ENCODE measurements at places on chromosomes 13 and 19.

- DNase-seq = peak; percentile 90
Measured at GRCh38 chr13:98484289-98485219, 92.4 kb downstream of the STK24 start.

- no peak for DNase-seq
Measured at GRCh38 chr13:43936647-43937046, 56.9 kb downstream of the LACC1 start.

GRCh38 chr13:34039678-34040077 lies 221.7 kb downstream of the RFC3 start:
- no peak for DNase-seq

DNA sequence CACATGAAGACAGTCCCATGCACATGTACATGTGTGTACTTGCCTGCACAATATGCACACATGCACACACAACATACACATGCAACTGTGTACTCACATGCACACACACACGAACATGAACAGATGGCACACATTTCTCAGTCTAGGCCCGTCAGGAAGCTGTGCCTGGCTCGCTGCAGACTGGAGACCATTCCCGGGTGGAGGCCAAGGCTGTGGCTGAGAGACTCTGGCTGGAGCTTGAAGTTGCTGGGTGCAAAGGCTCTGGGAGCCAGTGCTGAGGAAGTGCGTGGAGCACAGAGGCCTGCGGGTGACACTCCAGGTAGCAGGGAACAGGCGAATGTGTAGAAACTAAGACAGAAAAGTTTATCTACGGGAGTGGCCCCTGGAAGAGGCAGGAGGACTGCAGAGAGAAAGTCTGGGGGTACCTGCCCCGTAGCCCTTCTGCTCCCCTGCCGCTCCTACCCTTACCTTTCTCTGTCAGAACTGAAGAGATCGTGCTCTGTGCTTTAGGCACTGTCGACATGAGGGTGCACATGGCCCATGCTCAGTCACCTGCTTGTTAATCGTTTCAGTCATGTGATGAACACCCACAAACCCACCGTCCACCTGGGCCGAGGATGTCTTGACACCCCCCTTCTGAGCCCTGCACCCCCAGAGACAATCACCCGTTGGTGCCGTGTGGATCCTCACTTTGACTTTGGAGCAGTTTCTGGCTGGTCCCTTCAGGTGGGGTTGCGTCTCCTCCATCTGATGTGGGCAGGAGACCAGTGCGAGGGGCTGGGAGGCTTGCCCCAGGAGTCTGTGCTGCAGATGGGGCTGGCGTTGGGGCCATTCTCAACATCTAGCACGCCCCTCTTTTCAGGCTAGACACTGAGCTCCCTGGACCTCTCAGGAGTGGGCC lies 69.4 kb downstream of the TEX29 start:
- DNase-seq = no peak

DNA sequence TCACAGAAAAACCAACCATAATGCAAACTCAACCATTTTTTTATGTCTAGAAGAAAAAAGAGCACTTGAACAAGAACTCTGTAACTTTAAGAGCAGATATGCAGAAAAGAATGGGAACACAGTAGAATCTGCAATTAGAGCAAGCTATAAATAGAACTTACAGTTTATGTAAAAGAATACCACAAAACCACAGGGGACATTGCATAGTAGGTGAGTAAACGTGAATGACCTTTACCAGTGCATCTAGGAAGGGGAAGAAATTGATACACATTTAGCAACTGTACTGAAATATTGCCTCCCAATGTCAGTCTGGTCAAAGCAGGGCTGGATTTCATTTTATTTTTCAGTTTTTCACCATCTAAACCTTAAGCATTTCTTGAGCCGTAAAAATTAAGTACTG lies 242.2 kb upstream of the EDNRB start:
- peak; percentile 93 for DNase-seq

DNA sequence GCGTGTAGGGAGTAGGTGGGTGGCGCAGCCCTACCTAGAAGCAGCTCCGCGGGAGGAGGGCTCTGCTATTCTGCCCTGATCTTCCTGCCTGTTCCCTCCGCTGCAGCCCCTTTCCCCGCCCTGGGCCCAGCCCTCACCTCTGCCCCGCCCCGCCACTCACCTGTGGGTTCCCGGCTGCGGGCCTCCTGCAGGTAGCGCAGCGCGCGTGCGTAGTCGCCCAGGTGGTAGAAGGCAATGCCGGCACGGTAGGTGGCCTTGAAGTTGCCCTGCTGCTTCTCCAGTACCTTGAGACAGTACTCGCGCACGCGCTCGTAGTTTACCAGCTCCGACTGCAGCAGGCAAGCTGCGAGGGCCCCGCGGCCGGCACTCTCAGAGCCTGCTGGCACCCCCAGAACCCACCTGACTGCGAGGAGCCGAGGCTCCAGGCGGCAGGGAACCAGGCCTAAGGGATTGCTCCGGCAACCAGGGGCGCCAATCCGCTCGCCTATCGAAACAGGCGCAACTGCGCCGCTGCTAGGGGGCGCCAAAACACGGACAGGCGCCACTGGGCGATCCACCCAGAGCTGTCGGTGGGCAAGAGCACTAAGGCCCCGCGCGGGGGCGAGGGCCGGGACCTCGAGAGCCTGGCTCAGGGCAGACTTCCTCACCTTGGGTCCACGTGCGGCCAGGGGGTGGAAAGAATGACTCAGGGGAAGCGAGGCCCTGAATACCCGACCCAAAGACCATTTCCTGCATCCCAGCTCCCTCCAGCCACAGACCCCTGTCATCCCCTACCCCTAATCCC lies 965 bp downstream of the TTC9B start:
- DNase-seq = no peak

- DNase-seq = no peak
Measured at GRCh38 chr13:26836626-26837025, 76.0 kb upstream of the GPR12 start.

GRCh38 chr13:50241479-50241878 lies 226.2 kb downstream of the KCNRG start:
- DNase-seq = no peak

- no peak for DNase-seq
Measured at GRCh38 chr13:51155776-51156515, 44.9 kb upstream of the C13orf42 start.

GRCh38 chr13:113528813-113529180 lies 38.3 kb upstream of the DCUN1D2 start:
- DNase-seq = no peak

DNA sequence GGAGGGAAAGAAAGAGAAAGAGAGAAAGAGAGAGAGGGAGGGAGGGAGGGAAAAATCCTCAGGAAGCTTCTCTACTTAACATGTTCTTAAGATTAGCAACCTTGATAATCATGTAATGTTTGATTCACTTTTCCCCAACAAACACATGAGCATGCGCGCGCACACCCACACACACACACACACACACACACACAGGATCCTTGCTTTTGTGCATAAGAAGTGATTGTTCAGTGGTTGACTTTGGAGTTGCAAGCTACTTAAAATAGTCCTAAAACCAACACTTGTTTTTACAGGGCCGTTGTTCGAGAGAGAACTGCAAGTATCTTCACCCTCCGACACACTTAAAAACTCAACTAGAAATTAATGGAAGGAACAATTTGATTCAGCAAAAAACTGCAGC lies 100.0 kb upstream of the RAP2A start:
- no peak for DNase-seq

DNA sequence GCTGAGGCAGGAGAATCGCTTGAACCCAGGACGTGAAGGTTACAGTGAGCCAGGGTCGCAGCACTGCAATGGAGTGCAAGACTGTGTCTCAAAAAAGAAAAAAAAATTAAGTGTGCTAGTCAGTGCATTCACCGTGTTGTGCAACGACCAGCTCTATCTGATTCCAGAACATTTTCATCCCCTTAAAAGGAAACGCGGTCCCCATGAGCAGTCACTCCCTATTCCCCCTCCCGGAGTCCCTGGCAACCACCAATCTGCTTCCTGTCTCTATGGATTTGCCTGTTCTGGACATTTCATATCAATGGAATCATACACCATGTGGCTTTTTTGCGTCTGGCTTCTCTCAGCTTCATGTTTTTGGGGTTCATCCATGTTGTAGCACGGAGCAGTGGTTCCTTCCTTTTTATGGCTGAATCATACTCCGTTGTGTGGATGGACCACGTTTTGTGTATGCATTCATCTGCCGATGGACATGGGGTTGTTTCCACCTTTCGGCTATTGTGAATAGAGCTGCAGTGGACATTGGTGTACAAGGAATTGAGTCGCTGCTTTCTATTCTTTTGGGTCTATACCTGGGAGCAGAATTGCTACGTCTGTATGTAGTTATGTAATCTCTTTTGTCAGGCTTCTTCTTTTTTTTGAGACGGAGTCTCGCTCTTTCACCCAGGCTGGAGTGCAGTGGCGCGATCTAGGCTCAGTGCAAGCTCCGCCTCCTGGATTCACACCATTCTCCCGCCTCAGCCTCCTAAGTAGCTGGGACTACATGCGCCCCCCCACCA lies 19.8 kb downstream of the MYO9B start:
- peak; percentile 13 for DNase-seq

- no peak for DNase-seq
Measured at GRCh38 chr19:8988204-8988603, 22.0 kb downstream of the MUC16 start.

- no peak for DNase-seq
Measured at GRCh38 chr13:113117911-113118260, 4.7 kb upstream of the F10 start.

DNA sequence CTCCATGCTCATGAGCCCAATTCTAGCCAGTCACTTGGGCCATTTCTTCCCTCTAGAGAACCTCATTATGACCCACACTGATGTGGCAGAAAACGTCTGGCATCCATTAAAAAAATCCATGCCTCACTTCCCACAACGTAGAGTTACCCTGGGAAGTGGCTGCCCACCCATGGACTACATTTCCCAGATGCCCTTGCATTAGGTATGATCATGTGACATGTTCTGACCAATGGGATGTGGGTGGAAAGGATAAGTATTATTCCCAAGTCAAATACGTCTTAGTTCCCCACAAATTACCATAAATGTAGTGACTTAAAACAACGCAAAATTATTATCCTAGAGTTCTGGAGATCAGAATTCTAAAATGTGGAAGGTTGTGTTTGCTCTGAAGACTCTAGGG lies 47.9 kb upstream of the ZNRF4 start:
- DNase-seq = no peak

- DNase-seq = no peak
Measured at GRCh38 chr13:97528518-97528917, 94.5 kb downstream of the RAP2A start.

GRCh38 chr19:1911098-1911497 lies 5.9 kb downstream of the ADAT3 start:
- DNase-seq = no peak

- DNase-seq = no peak
Measured at GRCh38 chr13:44459674-44460073, 86.0 kb downstream of the SERP2 start.

DNA sequence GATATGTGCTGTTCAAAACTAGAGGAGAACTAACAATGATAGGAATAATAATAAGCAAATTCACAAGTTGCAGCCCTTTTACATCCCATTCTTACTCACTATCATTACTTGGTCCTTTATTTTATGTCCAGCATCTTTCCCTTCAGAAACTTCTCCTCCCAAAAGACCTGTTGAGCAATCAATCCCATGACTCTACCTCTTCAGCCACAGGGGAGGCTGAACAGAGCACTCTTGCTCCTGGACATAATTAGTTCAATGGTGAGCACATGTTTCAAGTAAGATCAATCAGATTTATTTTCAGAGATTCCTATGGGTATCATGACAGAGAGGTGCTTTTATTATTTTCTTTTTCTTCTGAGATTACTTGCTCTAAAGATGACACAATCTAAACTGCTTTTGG lies 260.0 kb downstream of the COG6 start:
- DNase-seq = no peak

DNA sequence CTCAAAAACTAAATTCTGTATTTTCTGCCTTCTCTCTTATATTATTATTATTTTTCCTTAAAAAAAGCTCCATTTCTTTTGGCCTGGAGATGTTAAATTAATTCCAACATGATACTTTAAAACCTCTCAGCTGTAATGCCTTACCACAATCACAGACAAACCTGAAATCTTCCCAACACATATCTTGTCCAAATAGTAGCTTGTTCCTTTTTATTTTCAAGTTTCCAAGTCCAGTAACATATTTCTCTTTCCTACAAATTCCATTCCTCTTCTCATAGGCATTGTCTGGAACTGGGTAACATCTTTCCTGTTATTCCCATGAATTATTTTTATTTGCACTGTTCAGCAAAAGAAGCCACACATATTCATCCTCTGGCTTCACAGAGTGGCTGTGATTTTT lies 137.0 kb downstream of the SLITRK6 start:
- no peak for DNase-seq

DNA sequence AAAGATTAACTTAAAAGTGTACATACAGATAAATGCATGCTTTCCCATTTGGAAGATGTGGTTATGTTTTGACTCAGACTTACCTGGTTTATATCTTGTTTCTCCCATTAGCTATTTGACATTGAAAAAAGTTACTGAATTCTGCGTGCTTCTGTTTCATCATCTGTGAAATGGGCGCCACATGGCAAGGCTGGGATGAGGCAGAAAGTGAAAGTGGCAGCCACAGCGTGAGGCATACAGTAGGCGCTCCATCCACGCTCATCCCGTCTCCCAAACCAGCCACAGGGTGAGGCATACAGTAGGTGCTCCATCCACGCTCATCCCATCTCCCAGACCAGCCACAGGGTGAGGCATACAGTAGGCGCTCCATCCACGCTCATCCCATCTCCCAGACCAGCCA lies 14.0 kb upstream of the TMEM255B start:
- no peak for DNase-seq

GRCh38 chr19:49767381-49767780 lies 580 bp downstream of the AP2A1 start:
- no peak for DNase-seq

GRCh38 chr13:113145911-113146598 lies 12.4 kb upstream of the PROZ start:
- DNase-seq = no peak

DNA sequence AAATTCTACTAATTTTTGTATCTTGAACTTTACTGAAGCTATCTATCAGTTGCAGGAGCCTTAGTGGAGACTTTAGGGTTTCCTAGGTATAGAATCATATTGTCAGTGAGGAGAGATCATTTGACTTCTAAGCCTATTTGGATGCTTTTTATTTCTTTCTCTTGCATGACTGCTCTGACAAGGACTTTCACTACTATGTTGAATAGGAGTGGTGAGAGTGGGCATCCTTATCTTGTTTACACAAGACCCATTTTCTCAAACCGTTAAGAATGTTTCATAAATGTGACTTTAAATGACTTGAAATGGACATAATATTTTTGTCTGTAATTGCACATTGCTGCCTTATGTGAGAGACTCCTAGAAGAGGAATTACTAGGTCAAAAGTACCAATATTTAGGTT lies 17.9 kb upstream of the CSNK1A1L start:
- no peak for DNase-seq

- DNase-seq = no peak
Measured at GRCh38 chr13:97116754-97117153, 105.4 kb upstream of the MBNL2 start.

- peak; percentile 22 for DNase-seq
Measured at GRCh38 chr19:23283925-23284324, 33.7 kb upstream of the ZNF724 start.

All from MV-4-11 (cell line).